T-helper 2 cell treated with Interferon-gamma antibody and Interleukin-4, amounts not matched to agents 5 μg/mL and 100 μg/mL, for 36 hours (primary cell): ENCODE measurements at places on chromosomes 2 and 18.

- DNase-seq = no peak
Observed at GRCh38 chr2:119696494-119697030, 17.6 kb downstream of the TMEM177 start.

GRCh38 chr2:162330881-162331280 lies 12.4 kb upstream of the IFIH1 start:
- DNase-seq = no peak

GRCh38 chr18:45667056-45667736 lies 51.9 kb downstream of the SLC14A2 start:
- DNase-seq = no peak

DNA sequence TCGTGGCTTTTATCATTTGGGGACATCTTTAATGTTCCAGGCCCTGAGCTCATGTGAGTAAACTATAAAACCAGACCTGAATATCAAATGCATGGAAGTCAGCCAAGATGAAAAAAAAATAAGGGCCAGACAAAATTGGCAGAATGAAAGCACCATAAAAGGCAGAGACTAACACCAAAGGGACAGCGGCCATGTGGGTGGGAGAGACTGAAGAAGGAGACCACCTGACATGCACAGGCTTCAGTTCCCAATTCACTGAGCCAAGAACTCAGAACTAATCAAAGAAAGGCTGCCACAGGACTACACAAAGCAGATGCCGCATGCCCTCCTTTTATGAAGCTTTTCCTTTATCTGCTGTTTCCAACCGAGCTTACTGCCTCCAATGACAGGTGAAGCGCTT lies 267.1 kb downstream of the RAD51AP2 start:
- no peak for DNase-seq

DNA sequence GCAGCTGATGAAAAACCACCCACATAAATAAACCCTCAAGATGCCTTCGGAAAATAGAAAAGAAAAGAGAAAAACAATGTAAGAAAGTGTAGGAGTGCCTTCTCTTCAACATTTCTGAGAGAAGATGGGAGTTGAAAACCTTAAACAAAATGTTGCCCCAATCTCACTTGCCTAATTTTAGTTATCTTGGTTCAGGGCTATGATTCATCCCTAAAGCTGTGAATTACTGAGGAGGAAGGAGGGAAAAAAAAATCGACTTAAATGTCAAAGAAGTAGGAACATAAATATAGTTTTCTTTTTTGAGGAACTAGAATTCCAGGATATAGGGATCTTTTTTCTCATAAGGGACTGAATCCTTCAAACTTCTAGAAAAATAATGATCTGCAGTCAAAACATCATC lies 360.3 kb downstream of the TGIF1 start:
- no peak for DNase-seq

GRCh38 chr18:59148192-59148591 lies 8.5 kb downstream of the SEC11C start:
- no peak for DNase-seq

- DNase-seq = no peak
Observed at GRCh38 chr2:107412981-107413380, 413.7 kb upstream of the RGPD4 start.

GRCh38 chr2:128384446-128384845 lies 65.8 kb upstream of the HS6ST1 start:
- DNase-seq = no peak

GRCh38 chr2:4916094-4916493 lies 776.1 kb upstream of the SOX11 start:
- DNase-seq = no peak

- no peak for DNase-seq
Observed at GRCh38 chr18:4351005-4351404, 104.1 kb downstream of the DLGAP1 start.

DNA sequence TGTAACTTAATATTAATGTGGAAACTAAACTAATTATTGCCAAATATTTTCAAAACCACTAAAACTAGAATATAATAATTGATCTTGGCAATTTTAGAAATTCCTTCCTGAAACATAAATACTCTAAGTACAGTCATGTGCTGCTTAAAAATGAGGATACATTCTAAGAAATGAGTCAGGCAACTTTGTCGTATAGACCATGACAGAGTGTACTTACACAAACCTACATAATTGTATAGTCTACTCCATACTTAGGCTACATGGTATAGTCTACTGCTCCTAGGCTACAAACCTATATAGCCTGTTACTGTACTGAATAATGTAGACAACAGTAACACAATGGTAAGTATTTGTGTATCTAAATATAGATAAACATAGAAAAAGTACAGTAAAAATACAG lies 27.6 kb downstream of the FEZ2 start:
- DNase-seq = no peak

GRCh38 chr2:50181212-50181611 lies 850.7 kb downstream of the NRXN1 start:
- no peak for DNase-seq

DNA sequence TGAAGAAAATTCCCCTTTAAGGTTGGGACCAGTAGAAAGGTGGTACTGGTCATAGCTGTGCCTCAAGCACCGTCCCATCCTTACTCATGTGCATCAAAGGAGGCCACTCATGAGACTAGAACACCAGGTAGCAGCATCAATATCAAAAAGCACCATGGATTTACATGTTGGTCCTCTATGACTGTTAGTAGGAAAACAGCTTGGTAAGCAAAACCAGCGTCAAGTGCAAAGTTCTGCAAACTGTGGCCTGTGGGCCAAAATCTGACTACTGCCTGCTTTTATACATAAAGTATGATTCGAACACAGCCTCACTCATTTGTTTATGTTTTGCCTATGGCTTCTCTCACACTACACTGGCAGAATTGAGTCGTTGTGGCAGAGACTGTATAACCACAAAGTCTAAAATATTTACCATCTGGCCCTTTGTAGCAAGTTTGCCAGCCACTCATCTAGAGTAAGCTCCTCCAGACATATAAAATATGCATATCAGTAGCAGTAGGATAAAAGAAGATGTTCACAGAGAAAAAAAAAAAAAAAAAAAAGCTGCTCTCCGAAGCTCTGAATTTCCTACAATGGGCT lies 119.7 kb upstream of the CTNNA2 start:
- no peak for DNase-seq

GRCh38 chr2:43345391-43345813 lies 119.0 kb upstream of the ZFP36L2 start:
- DNase-seq = no peak

- no peak for DNase-seq
Observed at GRCh38 chr2:1656326-1656960, 87.9 kb downstream of the PXDN start.

DNA sequence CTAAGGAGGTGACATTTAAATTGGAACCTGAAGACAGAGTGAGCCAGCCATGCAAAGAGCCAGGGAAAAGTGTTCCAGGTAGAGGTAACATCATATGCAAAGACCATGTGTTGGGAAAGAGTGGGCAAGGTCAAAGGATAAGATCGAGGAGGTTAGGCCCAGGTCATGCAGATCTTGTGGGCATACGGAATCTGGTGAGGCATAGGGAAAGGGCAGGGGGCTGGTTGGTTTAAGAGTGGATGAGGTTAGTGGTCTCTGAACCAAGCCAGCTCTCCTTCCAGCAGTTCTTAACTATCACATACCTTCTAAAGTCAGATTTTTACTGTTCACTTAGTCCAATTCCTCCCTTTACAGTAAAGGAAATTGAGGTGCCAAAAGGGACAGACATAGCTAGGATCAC lies 3.0 kb downstream of the ANKRD53 start:
- DNase-seq = no peak

- DNase-seq = no peak
Observed at GRCh38 chr2:235300368-235301201, 193.3 kb upstream of the AGAP1 start.

- DNase-seq = no peak
Observed at GRCh38 chr2:74374509-74375205, 5.5 kb downstream of the DCTN1 start.

DNA sequence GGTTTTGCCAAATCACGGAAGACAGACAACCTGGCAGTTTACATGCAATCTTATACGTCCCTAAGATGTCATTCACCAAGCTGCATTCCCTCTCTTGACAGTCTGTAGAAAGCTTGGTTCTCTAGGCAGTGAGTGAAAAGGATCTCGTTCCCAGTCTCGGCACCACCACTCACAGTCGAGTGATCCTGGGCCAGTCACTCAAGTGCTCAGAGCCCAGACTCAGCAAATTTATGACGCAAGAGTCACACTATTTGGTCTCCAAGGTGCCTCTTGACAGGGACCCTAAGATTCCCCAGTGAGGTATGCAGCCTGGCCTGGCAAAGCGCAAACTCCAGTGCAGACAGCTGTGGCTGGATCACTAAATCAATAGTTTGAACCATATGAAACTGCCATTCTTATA lies 77.9 kb downstream of the EIPR1 start:
- no peak for DNase-seq

GRCh38 chr2:135317375-135317774 lies 213.6 kb downstream of the ZRANB3 start:
- DNase-seq = no peak

- DNase-seq = no peak
Observed at GRCh38 chr2:231034291-231034882, 2.9 kb upstream of the C2orf72 start.

GRCh38 chr2:232097260-232097659 lies 135.7 kb downstream of the DIS3L2 start:
- no peak for DNase-seq

DNA sequence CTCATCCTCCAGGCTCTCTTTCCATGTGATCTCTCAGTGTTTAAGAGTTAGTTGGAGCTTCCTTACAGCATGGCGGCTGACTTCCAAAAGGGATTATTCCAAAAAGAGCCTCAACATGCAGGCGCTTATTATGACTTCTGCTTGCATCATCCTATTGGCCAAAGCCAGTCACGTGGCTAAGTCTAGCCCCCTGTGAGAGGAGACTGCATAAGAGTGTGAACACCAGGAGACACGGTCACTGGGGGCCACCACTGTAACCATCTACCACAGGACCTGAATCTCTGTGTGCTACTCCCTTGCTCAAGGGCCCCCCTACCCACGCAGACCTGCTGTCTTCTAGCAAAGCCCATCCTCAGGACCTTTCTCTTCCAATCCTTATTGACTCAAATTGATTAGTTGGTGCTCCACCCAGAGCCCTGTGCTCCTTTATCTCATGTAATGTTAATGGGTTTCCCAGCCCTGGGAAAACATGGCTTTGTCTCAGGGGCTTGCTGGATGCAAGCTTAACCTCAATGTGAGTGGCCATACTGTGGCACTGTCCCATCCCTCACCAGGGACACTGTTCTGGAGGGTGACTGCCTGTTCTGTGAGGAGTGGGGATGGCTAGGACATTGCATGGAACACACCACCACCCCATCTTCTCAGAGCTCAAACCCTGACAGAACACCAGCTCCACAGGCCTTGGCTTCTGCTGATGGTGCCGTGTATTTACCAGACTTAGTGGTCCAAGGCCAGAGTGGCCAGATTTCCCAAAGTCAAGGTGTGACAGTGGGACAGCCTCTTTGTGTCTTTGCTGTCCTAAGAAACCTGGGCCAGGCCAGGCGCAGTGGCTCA lies 4.2 kb downstream of the IL1RN start:
- no peak for DNase-seq

- no peak for DNase-seq
Observed at GRCh38 chr2:96546797-96547196, 10.2 kb downstream of the ARID5A start.

GRCh38 chr2:133532919-133533318 lies 35.3 kb downstream of the NCKAP5 start:
- no peak for DNase-seq

GRCh38 chr2:217972490-217972889 lies 30.3 kb downstream of the TNS1 start:
- no peak for DNase-seq

GRCh38 chr2:205954707-205955106 lies 131.3 kb downstream of the INO80D start:
- DNase-seq = no peak

DNA sequence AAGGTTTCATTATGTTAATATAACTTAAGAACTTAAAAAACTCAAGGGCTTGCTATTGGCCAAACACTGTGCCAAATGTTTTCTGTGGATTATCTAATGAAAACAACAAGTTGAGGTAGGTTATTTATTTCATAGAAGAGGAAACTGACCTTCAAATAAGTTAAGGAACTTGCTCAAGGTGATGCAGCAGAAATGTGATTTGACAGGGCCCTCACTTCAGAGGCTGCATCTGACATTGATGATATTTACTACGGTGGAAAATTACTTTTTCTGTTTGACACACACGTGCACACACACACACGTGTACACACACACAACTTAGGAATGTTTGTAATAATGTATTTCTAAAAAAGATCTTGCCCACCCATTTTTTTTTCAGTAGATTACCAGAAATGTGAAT lies 137.2 kb upstream of the CXCR4 start:
- no peak for DNase-seq

- no peak for DNase-seq
Observed at GRCh38 chr2:42124011-42124785, 45.0 kb upstream of the EML4 start.

- DNase-seq = no peak
Observed at GRCh38 chr2:9991221-9991620, 39.7 kb downstream of the GRHL1 start.

GRCh38 chr2:130385709-130386108 lies 29.9 kb downstream of the PTPN18 start:
- DNase-seq = no peak
